ENCODE measurements at places on chromosomes 12 and 14.

GRCh38 chr12:69501154-69501895, 31.1 kb downstream of the FRS2 start:
- DNase-seq: no peak

GRCh38 chr12:72105849-72106248, 166.3 kb upstream of the TRHDE start:
- DNase-seq: no peak

GRCh38 chr14:105419195-105420091, at the start of gene MTA1:
TSS of gene MTA1 (plus strand) at chr14:105419827. CDS start at chr14:105420036, 209 bp downstream.
- peak; percentile 24 for DNase-seq

GRCh38 chr14:64292197-64292596, 2.0 kb downstream of the ESR2 start:
- no peak for DNase-seq

DNA sequence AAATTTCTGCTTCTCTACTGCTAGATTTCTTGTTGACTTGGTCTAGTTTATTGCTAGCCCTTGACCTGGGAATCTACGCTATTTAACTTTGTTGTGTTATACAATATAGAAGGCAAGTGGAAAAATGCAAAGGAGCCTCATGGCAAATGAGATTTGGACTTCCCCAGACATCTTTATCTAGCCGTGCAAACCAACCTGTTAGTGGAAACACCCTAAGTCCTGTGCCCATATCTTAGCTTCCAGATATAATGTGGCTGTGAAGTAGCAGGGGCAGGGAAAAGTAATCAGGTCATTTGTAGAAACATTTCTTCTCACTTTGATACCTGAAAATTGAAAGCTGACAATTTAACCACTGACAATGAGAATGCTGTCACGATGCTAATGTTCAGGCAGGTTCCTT, 90.7 kb upstream of the ATP2B1 start:
- no peak for DNase-seq

- DNase-seq: no peak
Measured at GRCh38 chr12:71871116-71871515, 31.6 kb downstream of the TBC1D15 start.

- DNase-seq: no peak
Measured at GRCh38 chr12:93908264-93908663, 231.1 kb downstream of the CRADD start.

GRCh38 chr12:118023301-118023860, 6.9 kb downstream of the RFC5 start:
- DNase-seq: no peak

- no peak for DNase-seq
Measured at GRCh38 chr14:60648934-60649874, at the start of gene SIX1. TSS of gene SIX1 (minus strand) at chr14:60649477. CDS start at chr14:60649189, 288 bp downstream.

DNA sequence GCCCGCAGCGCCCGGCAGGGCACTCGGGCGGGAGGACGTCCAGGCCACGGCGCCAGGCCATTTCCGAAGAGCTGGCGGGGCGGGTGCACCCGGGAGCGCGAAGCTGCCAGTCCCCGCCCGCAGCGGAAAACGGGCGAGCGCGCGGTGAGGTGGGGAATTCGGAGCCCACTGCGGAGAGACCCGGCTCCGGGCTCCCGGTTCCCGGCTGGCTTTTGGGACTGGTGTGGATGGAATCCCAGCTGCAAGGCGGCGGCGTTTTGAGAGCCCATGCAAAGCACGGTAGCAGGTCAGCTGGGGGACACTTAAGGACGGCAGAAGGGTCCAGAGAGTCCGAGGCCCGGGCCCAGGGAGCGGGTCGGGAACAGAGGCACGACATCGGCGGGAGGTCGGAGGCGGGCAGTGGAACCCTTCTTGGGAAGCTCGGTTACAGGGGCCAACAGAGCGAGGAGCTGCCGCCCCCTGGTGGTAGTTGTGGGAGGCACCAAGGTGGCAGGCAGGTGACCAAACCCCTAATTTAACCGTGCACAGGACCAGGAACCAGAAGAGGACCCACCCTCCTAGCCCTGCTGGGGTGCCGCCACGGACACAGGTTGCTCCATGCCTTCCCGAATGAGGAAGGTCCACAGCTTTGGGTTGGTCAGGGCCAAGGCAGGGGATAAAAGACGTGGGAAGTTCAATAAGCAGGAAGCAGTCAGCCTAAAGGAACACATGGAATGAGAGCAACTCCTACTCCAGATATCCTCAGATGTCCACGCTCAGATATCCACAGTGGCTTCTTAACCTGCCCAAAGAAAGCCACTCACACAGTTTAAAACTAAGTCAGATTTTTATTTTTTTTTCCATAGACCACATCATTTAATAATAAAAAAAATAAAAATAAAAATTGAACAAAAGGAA, 685 bp upstream of the CDH24 start:
- peak; percentile 96 for DNase-seq

GRCh38 chr12:56723889-56724700, 1.0 kb downstream of the NACA start:
- DNase-seq: no peak

DNA sequence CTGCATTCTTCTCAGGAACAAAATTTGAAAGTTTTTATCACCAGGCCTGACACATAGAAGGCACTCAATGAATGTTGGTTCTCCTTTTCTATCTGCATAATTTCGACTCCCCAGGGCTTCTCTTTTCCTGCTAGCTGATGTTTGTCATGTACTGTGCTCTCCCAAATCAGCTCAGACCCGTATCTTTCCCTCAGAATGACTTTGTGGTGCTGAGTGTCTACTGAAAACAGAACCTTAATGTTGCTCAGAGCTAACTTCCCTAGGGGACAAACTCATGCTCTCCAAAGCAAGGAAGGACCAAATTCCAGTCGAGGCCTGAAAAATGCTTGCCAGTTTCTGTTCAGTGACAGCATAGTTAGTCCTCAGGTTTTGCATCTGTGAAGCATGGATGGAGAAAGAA, 1.9 kb downstream of the ARHGDIB start:
- DNase-seq: no peak

- DNase-seq: no peak
Measured at GRCh38 chr12:121512561-121512960, 68.3 kb downstream of the KDM2B start.

DNA sequence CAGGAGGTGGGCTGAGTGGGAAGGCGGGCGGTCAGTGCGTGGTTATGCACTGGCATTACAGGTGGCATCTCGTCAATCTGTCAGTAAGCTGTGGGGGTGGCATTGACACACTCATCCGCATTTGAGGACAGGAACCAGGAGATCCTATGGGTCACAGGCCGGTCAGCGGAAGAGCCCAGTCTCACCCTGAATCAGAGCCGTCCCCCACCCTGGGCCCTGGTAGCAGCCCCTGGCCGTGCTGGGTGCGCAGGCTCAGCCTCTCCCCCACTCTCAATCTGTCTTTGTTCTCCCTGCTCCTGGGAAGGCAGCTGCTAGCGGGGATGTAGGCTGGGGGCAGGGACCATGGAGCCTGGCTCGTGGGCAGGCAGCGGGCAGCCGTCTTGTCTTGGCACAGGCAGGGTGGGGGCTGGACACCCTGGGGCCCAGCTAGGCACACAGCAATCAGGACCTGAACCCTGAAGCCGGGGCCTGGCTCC, 5.1 kb downstream of the INF2 start:
- DNase-seq: no peak

GRCh38 chr12:85695097-85695715, 141.0 kb downstream of the RASSF9 start:
- DNase-seq: no peak

DNA sequence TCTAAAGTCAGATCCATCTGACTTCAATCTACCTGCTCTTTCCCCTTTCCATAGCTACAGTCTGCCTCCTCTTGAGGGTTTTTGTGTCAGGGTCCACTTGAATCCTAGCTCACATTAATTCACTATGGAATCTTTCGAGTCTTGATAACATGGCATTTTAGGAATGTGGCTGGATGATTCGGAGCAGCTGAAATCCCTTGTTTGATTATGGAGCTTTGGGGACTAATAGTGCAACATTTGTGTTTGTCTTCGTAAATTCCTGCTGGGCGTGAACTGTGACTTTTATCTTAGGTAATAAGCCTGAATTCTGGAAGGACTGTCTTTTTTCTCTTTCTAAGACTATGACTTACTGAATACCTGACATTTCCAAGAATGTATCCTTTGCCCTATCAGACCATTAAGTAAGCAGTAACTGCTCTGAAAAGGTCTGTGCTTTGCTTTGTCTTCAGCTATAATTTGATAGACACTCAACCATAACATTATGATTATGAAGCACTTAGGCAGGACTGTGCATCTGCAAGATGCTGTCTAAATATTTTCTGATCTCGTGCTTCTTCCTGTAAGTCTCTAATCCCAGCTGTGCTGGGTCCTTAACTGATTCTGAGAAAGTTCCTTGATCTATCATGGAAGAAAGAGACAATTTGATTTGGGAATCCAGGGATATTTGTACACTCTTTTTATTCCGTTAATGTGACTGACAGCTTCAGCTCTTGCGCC, 19.0 kb upstream of the PELI2 start:
- DNase-seq: no peak

Data from neural crest cell (in vitro differentiated cells).